ENCODE measurements at places on chromosomes 1 and 21.

GRCh38 chr1:206873603-206874188, 8.3 kb downstream of the IL20 start:
- DNase-seq, result no peak

DNA sequence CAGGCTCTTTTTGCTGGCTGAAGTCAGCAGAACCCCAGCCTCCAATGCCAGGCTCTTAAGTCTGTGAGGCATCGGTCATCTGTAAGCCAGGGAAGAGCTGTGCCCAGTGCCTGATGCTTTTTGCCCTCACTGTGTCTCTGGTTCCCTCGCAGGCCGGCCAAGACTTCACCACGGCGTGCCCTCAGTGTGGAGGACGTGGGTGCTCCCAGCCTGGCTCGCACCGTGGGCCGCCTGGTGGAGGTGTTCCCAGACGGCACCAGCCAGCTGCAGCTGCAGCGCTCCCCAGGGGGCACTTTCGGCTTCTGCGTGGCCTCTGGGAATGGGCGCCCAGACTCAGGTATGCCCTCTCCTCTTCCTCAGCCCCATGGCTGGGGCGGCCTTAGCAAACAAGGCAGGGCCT, 32.5 kb downstream of the KIAA1614 start:
- DNase-seq, result no peak

DNA sequence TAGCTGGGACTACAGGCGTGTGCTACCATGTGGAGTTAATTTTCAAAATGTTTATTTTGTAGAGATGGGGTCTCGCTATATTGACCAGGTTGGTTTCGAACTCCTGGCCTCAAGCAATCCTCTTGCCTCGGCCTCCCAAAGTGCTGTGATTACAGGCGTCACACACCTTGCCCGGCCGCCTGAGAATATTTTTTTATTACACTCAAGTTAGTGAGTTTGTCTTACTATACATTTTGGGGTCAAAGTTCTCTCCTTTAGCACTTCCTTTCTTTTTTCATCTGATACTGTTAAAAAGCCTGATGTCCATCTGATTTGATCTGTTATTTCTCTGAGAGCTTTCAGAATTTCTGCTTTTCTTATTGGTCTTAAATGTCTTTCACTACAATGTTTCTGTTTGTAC, 128.8 kb downstream of the KIAA0319L start:
- DNase-seq, result no peak

DNA sequence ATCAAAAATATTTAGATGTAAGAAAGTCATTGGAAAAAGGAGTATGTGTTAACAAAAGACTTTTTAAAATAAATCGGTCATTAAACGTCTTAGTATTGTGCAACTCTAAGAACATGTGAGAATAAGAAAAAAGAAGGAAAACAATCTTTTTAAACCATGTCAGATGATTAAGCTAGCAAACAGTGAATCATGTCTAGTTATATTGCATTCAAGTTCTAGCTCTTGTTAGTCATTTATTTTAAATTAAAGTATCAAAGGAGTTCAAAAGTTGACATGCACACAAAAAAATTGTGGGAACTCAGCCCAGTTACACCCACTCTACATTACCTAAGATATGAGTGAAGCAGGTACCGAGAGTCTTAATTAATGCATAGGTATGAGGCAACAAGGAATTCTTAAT, 9.8 kb downstream of the FRRS1 start:
- DNase-seq, result no peak

DNA sequence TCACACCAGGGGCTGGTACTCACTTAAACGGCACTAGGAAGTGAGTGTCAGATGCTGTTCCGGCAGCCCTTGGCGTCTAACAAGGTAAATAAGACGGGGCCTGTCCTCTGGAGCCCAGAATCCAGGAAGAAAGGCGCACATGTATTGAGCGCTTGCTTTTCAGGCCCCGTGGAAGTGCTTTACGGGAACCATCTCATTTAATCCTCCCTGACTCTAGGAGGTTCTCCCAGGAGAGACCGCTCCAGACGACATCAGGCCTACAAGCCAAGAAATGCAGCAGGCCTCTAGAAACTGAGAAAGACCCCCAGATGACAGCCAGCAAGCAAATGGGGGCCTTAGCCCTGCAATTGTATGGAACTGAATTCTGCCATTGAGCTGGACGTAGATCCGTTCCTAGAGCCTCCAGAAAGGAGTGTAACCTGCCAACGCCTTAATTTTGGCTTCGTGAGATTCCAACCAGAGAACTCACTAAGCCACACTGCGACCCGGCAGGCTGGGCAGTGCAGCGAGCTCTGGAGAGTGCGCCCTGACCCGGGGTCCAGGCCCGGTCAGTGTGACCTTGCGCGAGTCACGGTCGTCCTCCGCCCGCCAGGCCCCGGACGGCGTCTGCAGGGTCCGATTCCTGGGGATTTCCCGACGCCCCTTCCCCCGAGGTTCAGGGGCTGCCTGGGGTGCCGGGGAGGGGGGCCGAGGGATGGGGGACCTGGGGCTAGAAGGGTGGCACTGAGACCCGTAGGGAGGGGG, 532 bp upstream of the MANEAL start:
- no peak for DNase-seq
